ENCODE measurements at places on chromosomes 16 and 17.

DNA sequence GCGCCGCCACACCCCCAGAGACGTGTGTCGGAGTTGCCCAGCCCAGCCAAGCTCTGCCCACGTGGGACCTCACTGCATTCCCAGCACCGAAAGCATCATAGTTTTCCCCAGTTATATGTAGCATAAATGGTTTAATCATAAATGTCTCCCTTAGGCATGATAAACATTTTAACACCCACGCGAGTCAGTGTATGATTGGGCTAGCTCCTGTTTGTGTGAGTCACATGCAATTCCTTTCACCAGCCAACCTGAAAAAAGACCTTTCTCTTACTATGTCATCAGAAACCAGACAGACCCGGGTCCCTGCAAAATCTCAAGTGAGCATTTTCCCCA lies 9.2 kb downstream of the TAF1C start:
- ATAC-seq, result peak; percentile 47

DNA sequence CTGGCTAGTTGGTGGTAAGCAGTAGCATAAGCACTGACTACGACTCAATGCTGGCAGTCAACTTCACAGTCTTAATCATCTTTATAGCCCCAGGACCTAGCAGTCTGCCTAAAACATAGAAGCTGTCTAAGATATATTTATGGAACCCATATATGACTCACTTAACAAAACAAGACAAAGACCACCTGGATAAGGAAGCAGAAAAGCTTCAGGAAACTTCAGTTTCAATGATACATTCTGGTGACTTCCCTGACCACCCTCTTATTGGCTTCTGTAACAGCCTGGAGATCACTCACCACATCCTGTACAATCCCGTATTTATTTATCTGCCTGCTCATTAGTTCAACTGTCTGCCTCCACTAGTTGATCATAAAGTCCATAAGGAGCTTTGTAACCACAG lies 95.5 kb downstream of the PMP22 start:
- ATAC-seq, result no peak

DNA sequence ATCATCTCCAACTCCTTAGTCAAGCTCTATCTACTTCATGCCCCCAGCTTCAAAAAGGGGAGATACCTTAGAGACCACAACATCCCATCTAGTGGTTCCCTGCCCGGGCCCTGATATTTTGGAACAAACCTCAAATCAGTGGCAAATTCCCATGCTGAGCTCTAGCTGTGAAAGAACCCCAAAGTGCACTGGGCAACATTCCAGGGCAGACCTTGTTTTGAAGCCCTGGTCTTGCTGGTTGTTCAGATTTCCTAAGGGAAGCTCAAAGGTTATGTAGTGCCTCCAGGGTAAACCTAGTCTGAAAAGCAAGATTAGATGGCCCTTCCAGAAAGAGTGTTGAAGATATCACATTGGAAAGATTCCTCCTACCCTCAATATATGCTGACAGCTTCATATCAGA lies 16.3 kb downstream of the FAM117A start:
- ATAC-seq, result no peak

- ATAC-seq, result no peak
Measured at GRCh38 chr17:4733073-4733531, 1.9 kb downstream of the MED11 start.

DNA sequence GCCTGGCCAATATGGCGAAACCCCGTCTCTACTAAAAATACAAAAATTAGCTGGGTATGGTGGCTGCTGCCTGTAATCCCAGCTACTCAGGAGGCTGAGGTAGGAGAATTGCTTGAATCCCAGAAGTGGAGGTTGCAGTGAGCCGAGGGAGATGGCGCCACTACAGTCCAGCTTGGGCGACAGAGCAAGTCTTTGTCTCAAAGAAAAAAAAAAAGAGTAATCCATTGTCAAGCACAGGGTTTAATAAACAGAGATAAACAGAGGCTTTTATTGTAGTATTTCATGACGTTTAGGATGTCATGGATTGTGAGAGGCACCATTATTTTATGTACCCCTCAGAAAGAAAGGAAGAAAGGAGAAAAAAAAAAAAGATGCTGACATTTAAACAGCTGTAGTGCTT lies 75.2 kb upstream of the RNU2-1 start:
- no peak for ATAC-seq

- no peak for ATAC-seq
Measured at GRCh38 chr17:76755285-76755684, 17.4 kb downstream of the MFSD11 start.

DNA sequence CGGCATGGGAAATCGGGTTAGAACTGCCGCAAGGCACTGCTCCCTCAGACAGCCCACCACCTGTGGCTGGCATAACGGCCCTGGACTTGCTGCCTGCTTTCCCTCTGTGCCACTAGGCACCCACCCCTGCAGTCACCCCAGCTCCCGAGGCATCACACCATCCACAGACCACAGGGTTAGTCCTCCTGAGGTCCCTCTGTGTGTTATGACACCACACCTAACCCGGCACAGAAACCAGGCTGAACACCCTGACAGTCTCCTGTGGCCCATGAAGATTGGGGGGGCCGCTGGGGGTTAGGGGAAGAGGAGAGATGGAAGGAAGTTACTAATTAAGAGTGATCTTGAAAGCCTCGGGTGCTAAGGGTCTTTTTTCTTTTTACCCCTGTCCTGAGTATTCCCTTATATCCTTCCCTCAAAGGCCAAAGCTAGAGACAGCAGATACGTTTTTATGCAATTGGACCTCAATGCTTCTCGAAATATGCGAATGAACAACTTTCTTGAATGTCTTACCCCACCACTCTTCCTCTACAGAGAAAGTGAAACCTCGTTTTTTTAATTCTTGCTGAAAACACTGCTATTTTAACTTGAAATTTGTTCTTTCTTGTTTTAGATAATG lies 7.0 kb downstream of the CYTH1 start:
- no peak for ATAC-seq

DNA sequence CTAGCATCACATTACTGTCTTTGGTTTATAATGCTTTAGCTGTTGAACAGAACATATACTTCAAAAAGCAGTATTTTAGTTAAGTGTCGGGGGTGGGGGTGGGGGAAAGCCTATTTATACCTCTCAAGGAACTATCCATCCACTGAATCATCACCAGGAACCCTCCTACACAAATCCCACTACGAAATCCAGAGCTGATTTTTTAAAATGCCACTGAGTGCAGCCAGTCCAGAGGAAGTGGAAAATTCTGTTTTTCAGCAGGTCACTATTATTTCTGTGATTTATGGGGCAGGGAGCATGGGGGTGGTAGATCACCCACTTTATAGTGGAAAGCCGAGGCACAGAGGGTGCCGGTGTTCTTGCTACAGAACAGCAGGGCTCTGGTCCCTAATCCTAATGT lies 284.1 kb downstream of the SOX9 start:
- no peak for ATAC-seq

DNA sequence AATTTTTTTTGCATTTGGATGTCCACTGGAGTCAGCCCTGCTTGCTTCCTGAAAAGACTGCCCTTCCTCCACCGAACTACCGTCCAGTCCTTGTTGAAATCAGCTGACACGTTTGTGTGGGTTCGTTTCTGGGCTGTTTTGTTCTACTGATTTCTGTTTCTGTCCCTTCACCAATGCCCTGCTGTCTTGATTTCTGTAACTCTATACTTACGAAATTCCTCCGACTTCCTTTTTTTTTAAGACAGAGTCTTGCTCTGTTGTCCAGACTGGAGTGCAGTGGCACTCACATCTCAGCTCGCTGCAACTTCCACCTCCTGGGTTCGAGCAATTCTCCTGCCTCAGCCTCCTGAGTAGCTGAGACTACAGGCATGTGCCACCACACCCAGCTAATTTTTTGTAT lies 8.4 kb upstream of the GAA start:
- peak; percentile 63 for ATAC-seq

GRCh38 chr17:29620271-29620670 lies 2.4 kb downstream of the CORO6 start:
- ATAC-seq, result no peak

- no peak for ATAC-seq
Measured at GRCh38 chr17:9844153-9844552, 18.4 kb downstream of the GLP2R start.

DNA sequence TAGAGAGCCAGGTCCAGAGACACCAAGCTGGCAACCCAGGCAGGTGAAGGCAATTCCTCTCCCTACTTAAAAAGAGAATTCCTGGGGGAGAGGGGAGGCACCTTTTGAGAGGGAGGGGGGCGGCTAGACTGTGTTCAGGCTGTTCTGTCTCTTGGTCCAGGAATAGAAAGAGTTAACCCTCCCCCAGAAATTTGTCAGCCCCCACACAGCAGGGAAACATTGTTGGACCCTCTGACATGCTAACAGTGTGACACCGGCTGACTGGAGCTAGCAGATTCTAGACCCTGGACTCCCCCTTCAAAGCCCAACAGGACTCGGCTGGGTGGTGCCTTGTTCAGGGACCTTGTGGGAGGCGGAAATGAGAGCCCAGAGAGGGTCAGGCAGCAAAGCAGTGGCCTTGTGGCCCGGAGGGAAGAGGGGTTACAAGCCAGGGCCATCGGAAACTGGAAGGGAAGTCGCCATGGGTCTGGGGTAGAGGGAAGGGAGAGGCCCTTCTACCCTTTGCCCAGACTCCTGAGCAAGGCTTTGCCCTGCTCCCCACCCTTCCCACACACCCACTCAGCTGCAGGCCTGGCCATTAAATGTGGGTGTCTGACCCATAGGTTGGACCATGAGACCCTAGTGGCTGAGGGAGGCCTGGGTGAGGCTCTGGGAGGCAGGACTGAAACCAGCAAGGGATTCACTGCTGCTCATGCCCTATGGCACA lies 44.6 kb downstream of the RAI1 start:
- no peak for ATAC-seq

- ATAC-seq, result no peak
Measured at GRCh38 chr17:17599965-17600364, 8.5 kb upstream of the PEMT start.

- peak; percentile 43 for ATAC-seq
Measured at GRCh38 chr16:79093554-79093967, 507.0 kb downstream of the MAF start.

DNA sequence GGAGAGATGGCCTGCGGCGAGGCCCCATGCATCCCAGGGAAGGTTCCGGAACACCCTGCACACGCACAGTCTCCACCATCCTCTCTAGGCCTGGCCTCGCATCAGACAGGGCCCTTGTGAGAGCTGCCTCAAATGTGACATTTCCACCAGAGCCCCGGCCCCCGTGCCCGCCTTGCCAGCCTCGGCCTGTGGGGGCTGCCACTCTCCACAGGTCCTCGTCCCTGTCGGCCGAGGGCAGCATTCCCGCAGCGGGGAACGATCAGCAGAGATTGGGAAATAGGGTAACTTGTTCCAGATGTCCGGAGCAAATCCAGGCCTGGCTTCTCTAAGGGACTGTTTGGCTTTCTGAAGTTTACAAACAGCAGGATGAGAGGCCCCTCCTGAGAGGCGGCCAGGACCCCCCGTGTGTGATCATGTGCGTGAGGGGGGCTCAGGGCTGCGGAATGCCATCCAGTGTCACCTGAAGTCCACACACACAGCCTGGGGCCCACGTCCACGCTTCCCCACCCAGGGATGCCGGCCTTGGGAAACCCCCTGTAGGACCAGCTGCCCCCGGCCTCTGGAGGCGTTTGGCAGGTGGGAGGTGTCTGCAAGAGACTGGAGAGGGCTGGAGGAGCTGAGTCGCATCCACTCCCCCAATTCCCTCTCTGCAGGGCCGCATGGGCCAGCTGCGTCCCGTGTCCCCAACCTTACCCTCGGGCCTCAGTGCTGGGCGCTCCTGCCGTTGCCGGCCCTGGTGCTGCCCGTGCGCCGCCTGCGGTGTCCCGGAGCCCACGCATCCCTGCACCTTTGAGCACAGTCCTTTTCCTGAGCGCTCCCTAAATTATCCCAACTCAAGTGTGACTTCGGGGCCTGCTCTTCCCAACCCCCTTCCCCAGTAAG lies 70.4 kb downstream of the ZDHHC7 start:
- ATAC-seq, result peak; percentile 82

DNA sequence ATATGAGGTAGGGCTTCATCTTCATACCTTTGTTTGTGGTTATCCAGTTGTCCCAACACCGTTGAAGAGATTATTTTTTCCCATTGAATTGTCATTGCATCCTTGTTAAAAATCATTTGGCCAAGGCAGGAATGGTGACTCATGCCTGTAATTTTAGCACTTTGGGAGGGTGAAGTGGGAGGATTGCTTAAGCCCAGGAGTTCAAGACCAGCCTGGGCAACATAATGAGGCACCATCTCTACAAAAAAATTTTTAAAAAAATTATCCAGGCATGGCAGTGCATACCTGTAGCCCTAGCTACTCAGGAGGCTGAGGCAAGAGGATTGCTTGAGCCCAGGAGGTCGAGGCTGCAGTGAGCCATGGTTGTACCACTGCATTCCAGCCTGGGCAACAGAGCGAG lies 223.9 kb downstream of the TANC2 start:
- no peak for ATAC-seq

GRCh38 chr16:87222335-87222734 lies 94.9 kb downstream of the C16orf95 start:
- no peak for ATAC-seq

DNA sequence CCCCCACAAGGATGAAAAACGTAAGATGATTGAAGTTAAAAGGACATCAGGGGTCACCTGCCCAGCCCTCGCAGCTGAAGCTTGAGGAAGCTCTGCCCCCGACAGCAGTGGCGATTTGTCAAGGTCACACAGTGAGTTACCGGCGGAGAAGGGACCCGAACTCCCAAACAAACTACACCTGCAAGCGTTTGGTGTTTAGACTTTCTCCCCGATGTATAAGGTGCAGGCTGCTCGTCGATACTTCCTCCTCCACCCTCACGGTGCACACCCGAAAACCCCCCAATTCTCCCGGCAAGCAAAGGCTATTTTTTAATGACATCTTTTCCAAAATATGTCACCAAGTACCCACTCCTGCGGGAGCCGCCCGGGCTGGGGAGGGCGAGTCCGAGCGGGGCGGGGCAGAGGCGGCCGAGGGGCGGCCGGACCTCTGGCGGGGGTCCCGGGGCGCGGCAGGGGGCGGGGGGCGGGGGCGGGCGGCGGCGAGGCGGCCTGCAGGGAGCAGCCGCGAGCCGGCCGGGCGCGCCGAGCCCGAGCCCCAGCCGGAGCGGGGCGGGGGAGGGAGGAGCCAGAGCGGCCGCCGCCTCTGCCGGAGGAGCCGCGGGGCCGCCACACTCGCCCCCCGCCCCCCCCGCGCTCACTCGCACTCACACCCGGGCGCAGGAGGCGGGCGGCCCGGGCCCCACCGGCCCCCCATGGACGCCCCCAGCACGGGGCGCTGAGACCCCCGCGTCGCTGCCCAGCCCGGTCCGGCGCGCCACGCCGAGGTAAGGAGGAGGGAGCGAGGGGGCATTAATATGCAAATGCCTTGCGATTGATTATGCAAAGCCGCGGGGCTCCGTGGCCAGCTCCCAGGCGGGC lies at the start of gene THRA:
Gene THRA, plus strand, starts transcription at position 637 of the 858 bp plus-strand sequence. CDS start 11,524 bp downstream, outside the sequence.
- ATAC-seq, result peak; percentile 87

GRCh38 chr17:80834893-80835275 lies 156.8 kb upstream of the CHMP6 start:
- no peak for ATAC-seq

GRCh38 chr17:80446645-80447405 lies 29.6 kb downstream of the NPTX1 start:
- ATAC-seq, result no peak

- ATAC-seq, result no peak
Measured at GRCh38 chr16:17817260-17817659, 346.5 kb upstream of the XYLT1 start.

- ATAC-seq, result peak; percentile 85
Measured at GRCh38 chr16:4271176-4272113, 1.4 kb downstream of the TFAP4 start.
